ENCODE measurements at places on chromosomes 7 and 10.

- DNase-seq = no peak
Observed at GRCh38 chr7:70156057-70156456, 557.8 kb downstream of the AUTS2 start.

GRCh38 chr10:9535744-9536143, 1481.3 kb downstream of the GATA3 start:
- no peak for DNase-seq

- DNase-seq = no peak
Observed at GRCh38 chr10:28429573-28430216, 103.2 kb upstream of the WAC start.

GRCh38 chr10:80664071-80664680, 126.5 kb downstream of the SH2D4B start:
- peak; percentile 30 for DNase-seq

DNA sequence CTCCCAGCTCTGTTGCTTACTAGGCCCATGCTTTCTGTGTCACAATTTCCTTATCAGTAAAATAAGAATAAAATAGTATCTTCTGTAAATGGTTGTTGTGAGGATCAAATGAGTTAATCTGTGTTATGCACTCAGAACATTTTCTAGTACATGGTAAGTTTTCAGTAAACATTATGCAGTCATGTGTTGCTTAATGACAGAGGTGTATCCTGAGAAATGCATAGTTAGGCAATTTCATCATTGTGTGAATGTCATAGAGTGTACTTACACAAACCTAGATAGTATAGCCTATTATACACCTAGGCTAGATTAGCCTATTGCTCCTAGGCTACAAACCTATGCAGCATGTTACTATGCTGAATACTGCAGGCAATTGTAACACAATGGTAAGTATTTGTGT, 4.4 kb downstream of the PTTG1IP2 start:
- DNase-seq = no peak

DNA sequence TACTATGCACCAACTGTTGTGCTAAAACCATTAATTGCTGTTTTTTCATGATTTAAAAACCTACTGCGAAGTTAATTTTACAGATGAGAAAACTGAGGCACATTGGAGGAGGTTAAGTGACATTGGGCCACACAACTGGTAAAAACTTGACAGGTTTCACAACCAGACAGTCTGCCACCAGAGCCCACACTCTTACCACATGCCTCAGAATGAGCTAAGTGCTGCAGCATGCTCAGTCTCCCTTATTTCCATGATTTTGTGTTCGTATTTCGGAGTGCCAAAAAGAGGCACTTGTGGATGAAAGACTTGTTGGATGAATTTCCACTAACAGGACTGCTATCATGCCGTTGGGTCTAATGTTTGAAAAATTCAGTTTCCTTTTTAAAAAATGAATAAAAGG, 77.4 kb downstream of the PCLO start:
- DNase-seq = no peak

DNA sequence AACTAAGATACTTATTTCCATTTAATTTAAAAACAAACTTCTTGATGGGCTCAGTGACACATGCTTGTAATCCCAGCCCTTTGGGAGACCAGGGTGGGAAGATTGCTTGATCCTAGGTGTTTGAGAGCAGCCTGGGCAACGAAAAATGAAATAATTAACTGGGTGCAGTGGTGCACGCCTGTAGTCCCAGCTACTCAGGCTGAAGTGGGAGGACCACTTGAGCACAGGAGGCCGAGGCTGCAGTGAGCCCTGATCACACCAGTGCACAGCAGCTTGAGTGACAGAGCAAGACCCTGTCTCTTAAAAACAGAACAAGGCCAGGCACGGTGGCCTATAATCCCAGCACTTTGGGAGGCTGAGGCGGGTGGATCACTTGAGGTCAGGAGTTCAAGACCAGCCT, 37.4 kb downstream of the AVL9 start:
- DNase-seq = no peak

GRCh38 chr7:47336472-47337425, 245.2 kb downstream of the TNS3 start:
- DNase-seq = no peak

- no peak for DNase-seq
Observed at GRCh38 chr7:116955340-116955739, 2.0 kb downstream of the ST7 start.

DNA sequence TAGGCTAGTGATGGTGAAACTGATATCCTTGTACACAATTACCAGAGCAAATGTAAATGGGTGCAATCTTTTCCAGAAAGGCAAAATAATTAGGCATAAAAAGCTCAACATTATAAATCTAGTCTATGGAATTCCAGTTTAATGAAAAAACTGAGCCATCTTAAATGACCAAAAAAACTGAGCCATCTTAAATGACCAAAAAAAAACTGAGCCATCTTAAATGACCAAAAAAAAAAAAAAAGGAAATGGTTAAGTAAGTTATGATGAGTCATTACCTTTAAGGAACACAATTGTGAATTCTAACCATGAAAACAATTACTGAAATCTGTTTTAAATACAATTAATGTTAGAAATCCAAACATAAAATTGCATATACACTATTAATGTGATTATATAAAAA, 25.3 kb downstream of the USP6NL start:
- DNase-seq = no peak

DNA sequence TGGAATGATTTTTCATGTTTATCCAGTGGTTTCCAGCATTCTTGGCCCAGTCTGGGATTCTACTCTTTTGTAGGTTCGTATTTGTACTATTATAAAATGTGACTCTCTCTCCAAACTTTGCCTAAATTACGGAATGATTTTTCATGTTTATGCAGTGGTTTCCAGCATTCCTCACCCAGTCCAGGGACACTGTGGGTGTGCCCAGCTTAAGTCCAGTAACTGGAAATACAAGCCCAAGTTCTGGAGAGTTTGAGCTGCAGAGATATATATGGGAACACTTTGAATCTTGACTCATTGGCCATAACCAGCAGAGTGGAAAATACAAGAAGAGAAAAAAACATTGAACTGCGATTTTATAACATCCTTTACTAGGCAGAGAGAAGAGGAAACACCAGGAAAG, 5.9 kb upstream of the MAGI2 start:
- no peak for DNase-seq

GRCh38 chr10:52768001-52768532, 4.5 kb downstream of the MBL2 start:
- no peak for DNase-seq

DNA sequence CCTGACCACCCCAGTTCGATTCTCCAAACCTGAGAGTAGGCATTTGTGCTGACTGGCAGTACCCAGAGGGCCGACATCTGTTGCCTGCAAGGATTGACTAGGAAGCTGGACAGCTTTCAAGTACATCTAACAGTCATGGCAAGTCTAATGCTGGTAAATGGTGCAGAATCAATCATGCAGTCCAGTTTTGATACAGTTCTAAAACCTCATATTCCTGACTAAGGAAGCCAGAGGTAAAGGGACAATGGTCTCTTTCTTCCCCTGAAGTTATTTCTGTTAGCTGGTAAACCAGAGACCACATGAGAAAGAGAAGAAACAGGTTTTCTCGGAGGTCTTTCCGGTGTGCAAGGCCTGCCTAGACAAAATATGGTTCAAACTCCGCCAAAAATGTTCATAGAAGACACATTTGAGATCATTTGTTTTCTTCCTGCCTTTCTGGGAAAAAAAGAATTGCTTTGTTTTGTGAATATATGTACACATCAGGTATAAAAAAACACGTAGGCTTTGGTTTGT, 97.1 kb downstream of the WDR37 start:
- no peak for DNase-seq

DNA sequence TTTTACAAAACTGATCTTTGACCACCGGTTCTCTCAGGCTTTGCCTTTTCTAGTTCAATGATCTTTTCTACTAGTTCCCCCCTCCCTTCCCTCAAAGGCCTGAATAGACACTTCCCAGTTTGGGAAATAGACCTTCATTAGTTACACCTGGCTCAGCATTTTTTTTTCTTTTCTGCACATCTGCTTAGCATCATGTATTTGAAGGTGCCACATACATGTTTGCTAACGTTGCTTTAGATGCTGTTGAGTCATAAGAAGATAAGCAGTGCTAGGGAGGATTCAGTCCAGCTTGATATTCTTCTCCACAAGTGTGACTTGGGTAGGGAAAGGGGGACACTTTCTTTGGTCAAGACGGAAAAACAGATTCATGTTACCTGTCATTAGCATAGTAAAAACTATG, 78.3 kb downstream of the BICC1 start:
- no peak for DNase-seq

DNA sequence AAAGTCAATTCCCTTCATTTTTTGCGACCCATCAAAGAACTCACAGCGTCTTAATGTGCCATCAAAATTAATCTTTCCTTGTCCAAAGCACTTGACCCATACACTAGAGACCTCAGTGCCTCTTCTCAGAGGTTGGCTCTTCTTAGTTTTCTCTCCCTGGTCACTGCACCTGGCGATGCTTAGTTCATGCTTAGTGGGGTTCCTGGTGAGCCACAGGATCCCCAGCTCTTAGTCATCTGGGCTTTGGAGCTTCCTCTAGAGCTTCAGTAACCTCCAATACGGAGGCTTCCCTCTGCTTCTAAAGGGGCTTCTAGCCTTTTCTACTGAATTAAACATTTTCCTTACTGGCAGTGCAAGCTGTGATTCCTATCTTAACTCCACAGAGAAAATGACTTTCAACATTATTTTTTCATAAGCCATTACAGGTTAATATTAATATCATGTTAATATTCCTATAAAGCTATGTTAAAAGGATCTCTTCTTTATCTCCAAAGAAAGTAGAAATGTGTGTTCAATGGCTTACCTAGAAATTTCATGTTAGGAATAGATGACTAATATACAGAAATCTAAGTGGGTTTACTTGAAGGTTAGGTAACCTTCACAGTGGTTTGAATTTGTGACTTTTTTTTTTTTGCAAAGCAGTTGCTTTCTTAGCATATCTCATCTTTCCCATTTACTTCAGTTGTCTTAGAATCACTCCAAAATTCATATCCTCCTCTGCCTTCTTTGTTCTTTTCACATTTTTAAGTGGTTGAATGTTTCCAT, 295.2 kb downstream of the CAMK1D start:
- DNase-seq = no peak

- DNase-seq = no peak
Observed at GRCh38 chr7:42170724-42171123, 66.3 kb downstream of the GLI3 start.

- DNase-seq = no peak
Observed at GRCh38 chr10:93991596-93992284, 2.0 kb upstream of the PLCE1 start.

DNA sequence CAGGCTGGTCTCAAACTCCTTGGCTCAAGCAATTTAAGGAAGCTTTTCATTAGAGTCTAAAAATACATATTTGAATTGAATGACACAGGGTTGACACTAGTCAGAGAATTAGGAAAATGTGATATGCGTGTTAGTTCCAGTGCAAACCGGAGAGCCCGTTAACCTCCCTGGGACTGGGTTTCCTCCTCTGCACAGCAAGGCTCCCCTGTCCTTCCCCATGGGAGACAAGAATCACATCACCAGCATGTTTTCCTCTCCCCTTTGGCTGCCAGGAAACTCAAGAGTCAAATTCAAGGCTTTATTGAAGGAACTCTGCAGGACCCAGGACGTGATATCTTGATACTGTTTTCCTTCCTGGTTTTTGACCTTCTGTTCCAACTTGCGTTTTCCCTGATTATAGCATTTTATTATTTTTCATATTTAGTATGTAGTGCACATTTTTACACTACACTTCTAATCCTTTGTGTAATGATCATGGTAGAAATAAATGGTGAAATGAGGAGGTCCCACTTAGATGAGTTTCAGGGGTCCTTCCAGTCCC, 24.9 kb downstream of the GSTO2 start:
- DNase-seq = no peak

GRCh38 chr10:31352436-31353226, 33.6 kb downstream of the ZEB1 start:
- no peak for DNase-seq

All from GM18507 (cell line).